ENCODE measurements at places on chromosomes 7 and 10.

- DNase-seq, result no peak
Measured at GRCh38 chr7:55023841-55024505, 5.2 kb downstream of the EGFR start.

DNA sequence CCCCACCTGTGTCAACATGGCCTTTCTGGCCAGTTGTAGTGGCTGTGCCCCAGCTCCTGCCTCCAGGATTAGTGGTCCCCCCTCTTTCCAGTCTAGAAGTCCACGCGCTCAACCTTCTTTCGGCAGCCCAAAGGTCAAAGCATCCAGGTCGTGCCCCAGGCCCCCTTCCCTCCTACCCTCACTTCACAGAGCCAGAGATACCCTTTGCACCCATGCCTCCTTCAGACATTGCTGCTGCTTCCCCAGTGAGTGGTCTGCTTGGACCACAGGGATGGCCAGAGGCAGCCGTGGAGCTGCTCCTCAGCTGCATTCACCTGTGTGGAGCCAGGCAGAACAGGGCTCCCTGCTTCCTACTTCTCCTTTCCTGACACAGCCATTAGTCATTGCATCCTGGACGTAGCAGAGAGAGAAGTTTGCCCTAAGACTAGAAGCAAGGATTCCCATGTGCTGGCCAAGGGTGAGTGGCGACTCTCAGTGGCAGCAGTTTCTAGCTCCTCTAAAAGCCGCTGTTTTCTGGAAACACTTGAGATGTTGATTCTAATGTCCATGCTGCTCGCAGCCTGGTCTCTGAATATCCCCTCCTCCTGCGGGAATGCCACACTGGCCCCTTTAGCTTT, 243.1 kb upstream of the SHH start:
- DNase-seq, result no peak

GRCh38 chr10:48667960-48668590, 16.6 kb upstream of the WDFY4 start:
- peak; percentile 77 for DNase-seq

DNA sequence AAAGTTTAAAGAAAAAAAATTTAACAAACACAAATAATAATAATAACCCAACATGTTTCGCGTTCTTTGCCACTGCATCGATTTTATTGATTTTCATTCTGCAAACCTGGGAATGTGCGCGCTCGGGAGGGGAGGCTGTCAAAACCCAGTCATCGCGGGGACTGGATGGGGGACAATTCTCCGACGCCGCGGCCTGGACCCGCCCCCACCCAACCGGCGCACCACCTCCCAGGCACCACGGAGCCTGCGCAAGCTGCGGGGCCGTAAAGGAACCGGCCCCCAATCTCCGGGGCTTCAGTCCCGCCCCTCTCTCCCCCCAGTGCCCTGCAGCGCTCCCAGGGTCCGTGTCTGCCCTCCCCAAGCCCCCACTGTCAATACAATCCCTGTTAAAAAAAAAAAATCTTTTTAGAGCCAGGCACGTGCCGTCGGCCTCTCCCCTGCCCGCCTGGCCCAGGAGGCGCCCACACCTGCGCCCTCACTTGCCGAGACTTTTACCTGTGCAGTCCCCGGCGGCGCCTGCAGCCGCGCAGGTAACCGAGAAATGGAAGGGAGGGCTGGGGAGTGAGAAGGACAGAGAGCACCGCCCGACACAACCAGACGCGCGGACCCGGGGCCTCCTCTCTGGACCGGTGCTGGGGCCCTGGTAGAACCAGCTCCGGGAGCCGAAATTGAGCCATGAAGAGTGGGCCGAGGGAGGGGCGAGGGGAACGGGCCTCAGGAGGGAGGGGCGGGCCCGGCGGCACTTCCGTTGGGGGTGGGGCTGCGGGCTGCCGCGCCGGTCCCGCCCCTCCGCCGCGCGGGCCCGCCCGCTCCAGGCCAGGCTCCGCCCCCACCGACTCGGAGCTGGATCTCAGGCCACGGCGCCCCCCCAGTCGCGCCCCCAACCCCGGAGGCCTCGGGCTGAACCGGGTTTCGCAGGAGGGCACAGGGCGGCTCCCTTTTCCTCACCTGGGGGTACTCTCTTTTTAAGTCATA, 7.6 kb upstream of the ZNF503 start:
- DNase-seq, result peak; percentile 90

- DNase-seq, result no peak
Measured at GRCh38 chr7:153524070-153524601, 528.1 kb upstream of the DPP6 start.

GRCh38 chr7:105339404-105340323, 49.1 kb downstream of the SRPK2 start:
- no peak for DNase-seq

GRCh38 chr10:28680358-28680752, 3.0 kb downstream of the BAMBI start:
- peak; percentile 71 for DNase-seq

DNA sequence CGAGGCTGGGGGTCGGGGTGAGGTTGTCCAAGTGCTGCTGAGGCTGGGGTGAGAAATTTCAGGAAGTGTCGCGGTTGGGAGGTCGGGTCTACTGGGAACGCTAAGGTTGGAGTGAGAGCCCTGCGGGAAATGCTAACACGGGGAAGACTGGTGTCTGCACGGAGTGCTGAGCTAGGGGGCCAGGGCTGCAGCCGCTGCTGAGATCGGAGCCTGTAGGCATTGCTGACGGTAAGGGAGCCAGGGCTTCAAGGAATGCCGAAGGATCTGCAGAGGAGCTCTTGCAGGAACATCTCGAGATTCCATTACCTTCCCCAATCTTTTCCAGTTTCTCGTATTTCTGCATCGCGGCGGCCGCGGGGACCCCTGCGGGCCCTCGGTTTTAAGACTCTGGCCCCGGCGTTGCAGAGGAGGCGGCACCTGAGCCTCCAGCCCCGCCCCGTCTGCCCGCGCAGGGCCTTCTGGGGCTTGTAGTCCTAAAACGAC, at the start of gene CDK5:
TSS of gene CDK5 (minus strand) at position 392 of the 483 bp plus-strand sequence. CDS start at position 343, 49 bp downstream.
- no peak for DNase-seq

- no peak for DNase-seq
Measured at GRCh38 chr10:80165173-80165572, 32.6 kb downstream of the PLAC9 start.

DNA sequence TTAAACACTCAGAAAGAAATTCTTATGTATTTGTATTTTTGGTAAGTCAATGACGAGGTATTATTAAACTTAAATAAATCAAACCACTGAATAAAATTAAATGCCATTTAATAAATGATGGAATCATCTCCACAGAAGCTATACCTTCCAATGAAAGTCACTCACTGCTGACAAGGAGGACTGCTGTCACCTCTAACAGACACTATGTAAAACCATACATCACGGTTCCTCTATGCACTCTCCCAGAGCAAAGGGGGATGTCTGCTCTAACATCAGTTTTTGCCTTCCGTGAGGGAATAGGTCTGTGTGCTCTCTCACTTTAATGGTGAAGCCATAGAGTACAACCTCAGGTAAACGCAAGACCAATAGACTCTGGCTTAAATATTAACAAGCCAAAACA, 99.7 kb upstream of the DDC start:
- DNase-seq, result no peak

- DNase-seq, result no peak
Measured at GRCh38 chr7:1083729-1084657, 3.9 kb upstream of the GPER1 start.

GRCh38 chr10:122291739-122292138, 20.6 kb downstream of the BTBD16 start:
- no peak for DNase-seq

DNA sequence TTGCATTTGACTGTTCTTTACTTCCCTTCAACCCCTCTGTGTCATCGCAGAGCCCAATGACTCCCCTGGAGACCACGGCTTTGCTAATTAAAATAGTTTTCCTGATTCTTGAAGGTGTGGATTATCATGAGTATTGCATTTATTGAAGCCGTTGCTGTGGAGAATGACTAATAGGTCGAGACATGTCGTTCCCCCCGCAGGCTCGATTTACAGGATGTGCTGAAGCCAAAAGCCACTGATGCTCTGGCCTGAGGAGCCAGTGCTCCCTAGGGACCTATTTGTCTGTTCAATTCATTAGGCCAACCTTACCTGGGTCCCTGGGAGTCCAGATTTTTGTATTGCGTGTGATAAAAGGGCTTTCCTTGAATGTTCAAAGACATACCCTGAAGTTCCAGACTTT, 102.3 kb downstream of the NPTX2 start:
- no peak for DNase-seq

DNA sequence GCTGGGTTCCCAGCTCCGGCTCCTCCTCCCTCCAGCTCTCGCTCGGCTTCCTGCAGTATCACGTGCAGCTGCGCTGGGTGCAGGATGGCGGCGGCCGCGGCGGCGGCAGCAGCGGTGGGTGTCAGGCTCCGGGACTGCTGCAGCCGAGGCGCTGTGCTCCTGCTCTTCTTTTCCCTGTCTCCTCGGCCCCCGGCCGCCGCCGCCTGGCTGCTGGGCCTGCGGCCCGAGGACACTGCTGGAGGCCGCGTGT, at the start of gene CNNM1:
TSS of gene CNNM1 (plus strand) at position 53 of the 250 bp plus-strand sequence. CDS start at position 85, 32 bp downstream.
- peak; percentile 12 for DNase-seq

- DNase-seq, result peak; percentile 70
Measured at GRCh38 chr10:77622889-77623291, 14.7 kb downstream of the KCNMA1 start.

- DNase-seq, result no peak
Measured at GRCh38 chr7:135251496-135252391, 18.1 kb downstream of the STRA8 start.

DNA sequence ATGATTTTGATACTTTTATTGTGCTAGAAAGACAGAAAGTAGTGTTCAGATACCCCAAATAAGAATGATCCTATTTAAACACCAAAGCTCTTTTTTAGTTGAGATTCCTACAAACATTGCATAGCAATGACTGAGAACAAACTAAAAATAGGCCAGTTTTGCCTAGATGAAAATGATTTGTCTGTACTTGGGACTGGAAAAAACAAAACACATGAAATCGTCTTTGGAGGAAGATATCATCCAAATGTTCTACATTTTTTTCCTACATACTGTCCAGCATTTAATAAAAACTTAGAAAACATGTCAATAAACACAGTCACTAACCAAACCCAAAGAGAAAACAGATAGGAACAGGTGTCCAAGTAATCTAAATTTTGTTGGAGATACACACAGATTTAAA, 111.6 kb upstream of the MEOX2 start:
- DNase-seq, result no peak

- DNase-seq, result no peak
Measured at GRCh38 chr7:143507534-143508055, 29.9 kb downstream of the TAS2R41 start.

DNA sequence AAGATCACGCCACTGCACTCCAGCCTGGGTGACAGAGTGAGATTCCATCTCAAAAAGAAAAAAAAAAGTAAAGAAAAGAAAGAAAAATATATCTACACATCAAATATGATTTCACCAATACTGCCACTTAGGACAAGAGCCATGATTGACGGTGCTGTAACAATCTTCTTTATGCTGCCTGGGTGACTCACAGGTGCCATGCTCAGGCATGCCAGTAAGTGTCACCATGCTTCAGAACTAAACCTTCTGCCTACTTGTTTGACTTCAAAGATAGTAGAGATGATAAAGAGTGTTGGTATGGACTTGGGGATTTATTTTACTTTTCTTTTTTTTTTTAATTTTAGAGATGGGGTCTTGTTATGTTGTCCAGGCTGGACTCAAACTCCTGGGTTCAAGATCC, 33.6 kb upstream of the DNMBP start:
- no peak for DNase-seq

GRCh38 chr10:111221682-111222480, 145.1 kb downstream of the ADRA2A start:
- no peak for DNase-seq

GRCh38 chr10:77631241-77631640, 6.4 kb downstream of the KCNMA1 start:
- DNase-seq, result no peak

- no peak for DNase-seq
Measured at GRCh38 chr7:121621937-121622336, 225.8 kb upstream of the FAM3C start.

- DNase-seq, result no peak
Measured at GRCh38 chr7:137846827-137847567, at the start of gene DGKI. Gene DGKI, minus strand, starts transcription at chr7:137846974.

GRCh38 chr10:73998929-73999691, 1.2 kb downstream of the VCL start:
- peak; percentile 51 for DNase-seq

GRCh38 chr7:66757939-66758338, 17.4 kb downstream of the RABGEF1 start:
- no peak for DNase-seq

DNA sequence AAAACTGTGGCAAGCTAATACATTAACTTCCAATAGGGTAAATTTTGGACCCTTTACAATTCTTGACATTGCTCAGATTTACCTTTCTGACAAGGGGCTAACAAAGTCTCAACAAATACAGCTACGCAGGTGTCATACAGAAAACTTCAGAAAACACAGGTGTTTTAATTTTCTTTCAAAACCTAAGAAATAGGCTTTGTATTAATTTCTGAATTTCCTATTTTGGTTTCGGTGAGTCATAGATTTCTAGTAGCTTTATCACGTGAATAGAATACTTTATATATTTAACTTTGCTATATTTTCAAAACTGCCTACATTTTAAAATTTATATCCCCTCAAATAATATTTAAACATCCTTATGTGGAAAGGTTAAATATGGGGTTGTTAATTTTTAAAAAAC, 215.3 kb downstream of the DGKB start:
- DNase-seq, result no peak

- DNase-seq, result no peak
Measured at GRCh38 chr7:2759736-2760097, 71.7 kb downstream of the AMZ1 start.

- DNase-seq, result no peak
Measured at GRCh38 chr7:46844486-46844885, 737.4 kb downstream of the TNS3 start.

- no peak for DNase-seq
Measured at GRCh38 chr10:59865101-59865500, 41.3 kb downstream of the CCDC6 start.

DNA sequence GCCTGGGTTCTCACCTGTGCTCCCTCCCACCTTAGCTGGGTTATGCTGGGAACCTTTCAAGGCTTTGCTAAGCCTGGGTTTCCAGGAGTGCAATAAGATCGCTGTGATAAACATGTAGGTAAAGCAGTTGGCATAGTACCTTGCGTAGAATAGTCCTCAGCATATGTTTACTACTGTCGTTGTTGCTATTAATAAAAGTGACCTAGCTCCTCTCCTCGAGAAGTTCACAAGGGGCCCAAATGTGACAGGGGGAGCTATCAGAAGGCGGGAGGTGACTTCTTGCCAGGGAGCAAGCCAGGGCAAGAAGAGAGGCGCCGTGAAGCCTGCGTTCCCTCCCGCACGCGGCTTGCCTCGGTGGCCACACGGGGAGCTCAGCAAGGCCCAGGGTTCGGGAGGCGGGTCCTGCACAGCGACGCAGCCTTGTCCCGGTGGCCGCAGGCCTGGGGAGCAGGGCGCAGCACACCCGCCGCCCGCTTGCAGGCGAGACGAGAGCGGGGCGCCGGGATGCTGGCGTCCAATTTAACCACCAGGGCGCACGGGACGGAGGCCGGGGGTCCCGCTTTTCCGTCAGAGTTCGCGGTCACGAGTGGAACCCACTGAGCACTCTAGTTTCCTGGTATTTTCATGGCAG, 106.2 kb downstream of the SNX10 start:
- peak; percentile 43 for DNase-seq

GRCh38 chr10:3865565-3865964, 80.6 kb upstream of the KLF6 start:
- no peak for DNase-seq

GRCh38 chr7:151570366-151570915, 50.7 kb upstream of the RHEB start:
- DNase-seq, result peak; percentile 46
